ENCODE measurements at places on chromosomes 6 and 20.

- no peak for DNase-seq
Measured at GRCh38 chr20:39259010-39259803, 297.1 kb downstream of the DHX35 start.

- no peak for DNase-seq
Measured at GRCh38 chr6:53862662-53863462, 68.1 kb downstream of the LRRC1 start.

- no peak for DNase-seq
Measured at GRCh38 chr6:1970151-1970561, 275.2 kb downstream of the GMDS start.

- DNase-seq = no peak
Measured at GRCh38 chr6:14200047-14200446, 82.5 kb downstream of the CD83 start.

GRCh38 chr6:79137671-79138070, 59.6 kb upstream of the PHIP start:
- DNase-seq = no peak

GRCh38 chr6:7953753-7954152, 43.2 kb upstream of the TXNDC5 start:
- DNase-seq = no peak

GRCh38 chr6:137496909-137497720, 2.9 kb upstream of the OLIG3 start:
- DNase-seq = no peak

DNA sequence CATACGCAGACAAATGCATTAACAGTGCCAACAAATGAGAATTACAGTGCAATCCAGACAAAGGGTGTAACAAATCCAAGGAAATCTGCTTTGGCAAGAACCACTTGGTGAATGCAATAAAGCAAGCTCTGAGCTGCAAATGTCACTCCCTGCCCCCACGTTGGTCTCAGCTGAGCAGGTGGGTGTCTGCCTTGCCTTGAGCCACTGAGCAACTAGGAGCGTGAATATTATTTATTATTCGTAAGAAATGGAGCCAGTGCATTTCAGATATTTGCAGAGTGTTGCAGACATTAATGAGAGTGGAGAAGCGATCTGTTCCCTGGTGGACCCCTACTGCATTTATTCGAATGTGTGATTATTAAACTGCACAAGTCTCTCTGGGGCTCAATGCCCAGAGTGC, 36.6 kb upstream of the F13A1 start:
- no peak for DNase-seq

GRCh38 chr6:108732091-108732870, 115.9 kb upstream of the ARMC2 start:
- DNase-seq = no peak

DNA sequence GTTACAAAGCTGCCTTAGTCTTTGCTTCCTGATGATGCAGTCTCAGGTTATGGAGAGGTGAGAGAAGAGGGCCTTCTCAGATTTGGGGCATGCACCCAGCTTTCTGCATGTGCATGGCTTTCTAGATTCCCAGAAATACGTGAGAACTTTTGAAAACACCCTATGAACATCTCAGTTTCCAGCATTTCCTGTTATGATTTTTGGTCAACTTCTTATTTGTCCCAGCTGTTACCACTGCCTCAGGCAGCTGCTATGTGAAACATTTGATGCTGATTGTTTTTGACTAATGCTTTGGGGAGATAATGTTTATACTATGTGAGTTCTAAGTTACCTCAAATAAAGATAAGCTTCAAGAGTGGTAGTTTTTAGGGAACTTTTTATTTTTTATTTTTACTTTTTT, 9.5 kb upstream of the SNAP25 start:
- no peak for DNase-seq

- DNase-seq = no peak
Measured at GRCh38 chr6:99347804-99348203, 1.7 kb downstream of the FAXC start.

GRCh38 chr20:32984631-32985354, 19.4 kb downstream of the SUN5 start:
- DNase-seq = no peak

DNA sequence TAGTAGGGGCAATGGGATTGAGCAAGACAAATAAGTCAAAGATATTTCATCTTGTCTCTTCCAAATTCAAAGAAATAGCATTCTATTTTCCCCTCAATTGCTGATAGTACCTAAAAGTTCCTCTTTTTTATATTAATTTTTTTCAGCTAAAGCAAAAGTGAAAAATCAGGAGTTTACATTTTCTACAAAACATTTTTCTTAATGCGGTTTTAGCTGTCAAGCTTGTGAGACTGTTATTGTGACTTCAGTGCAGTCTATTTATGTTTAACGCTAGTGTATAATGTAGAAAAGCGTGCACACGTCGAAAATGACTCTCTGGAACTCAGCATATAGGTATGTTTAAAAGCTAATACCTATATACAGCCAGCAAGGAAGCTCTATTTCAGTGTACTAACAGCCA, 119.8 kb downstream of the BTBD3 start:
- DNase-seq = no peak

DNA sequence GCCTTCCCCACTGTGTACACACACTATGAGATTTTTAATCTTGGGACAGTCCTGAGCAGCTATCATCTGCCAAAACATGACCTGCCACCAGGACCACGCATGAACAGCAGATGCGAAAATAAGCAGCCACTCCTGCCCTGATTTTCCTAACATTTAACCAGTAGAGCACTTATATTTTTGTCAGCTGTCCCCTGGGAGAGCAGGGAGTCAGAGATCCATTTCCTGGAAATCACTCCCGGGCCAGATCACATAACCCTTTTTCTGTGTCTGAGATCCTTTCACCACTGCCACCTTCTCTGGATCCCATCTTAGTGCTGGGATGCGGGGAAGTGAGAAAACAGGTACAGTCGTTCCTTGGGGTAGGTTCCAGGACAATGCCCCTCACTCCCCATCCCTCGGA, 5.7 kb downstream of the SDCBP2 start:
- no peak for DNase-seq

- no peak for DNase-seq
Measured at GRCh38 chr20:61099806-61100205, 152.3 kb upstream of the CDH4 start.

DNA sequence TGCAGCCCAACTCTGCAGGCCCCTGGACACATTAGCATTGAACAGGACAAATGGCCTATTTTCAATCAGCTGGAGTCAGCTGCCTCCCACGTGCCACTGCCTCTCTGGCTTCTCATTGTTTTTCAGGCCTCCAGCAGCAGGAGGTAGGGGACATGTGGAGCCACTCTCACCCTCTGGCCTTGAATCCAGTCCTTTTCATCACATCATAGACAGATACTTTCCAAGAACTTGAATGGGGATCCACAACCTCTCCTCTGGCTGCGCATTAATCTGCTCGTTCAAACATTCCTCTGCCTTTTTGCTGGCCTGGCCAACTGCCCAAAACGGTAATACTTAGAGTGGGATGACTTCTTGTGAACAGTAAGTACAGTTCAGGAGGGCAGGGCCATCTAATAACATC, 592.3 kb downstream of the PKHD1 start:
- no peak for DNase-seq

DNA sequence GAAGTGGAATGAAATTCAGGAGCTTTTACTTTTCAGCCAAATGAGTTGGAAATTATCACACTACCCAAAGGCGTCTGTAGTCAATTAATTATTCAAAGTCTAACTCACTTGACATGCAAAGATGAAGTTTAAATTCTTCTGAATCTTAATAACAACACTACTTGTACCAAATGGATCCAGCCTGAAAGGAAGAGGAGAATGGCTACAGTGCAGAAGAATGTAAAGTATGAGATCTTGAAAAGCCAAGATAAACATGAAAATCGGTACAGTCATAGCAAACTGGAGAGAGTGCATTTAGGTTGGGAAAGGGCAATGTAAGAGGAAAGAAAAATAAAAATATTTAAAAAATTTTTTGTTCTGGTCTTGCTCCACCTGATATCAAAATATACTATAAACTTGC, 195.5 kb downstream of the SIM1 start:
- no peak for DNase-seq

DNA sequence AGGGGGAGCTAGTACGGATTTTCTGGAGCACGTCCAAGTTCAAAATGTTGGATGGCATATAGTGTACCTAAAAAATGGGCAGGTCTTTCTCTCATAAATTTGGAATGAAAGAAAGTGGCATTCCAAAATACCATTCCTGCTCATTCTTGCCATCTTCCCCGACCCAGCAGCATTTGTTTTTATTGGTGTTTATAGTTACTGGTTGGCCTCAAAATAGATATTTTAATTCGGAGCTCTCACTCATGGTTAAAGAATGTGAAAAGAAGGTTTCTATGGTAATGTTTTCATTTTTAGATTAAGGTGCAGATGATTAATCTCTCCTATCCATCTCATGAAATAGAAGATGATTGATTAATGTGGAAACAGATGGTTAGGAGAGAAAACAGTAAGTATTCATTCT, 204.5 kb downstream of the HIVEP2 start:
- DNase-seq = no peak
